ENCODE measurements at places on chromosomes 16 and 17.

DNA sequence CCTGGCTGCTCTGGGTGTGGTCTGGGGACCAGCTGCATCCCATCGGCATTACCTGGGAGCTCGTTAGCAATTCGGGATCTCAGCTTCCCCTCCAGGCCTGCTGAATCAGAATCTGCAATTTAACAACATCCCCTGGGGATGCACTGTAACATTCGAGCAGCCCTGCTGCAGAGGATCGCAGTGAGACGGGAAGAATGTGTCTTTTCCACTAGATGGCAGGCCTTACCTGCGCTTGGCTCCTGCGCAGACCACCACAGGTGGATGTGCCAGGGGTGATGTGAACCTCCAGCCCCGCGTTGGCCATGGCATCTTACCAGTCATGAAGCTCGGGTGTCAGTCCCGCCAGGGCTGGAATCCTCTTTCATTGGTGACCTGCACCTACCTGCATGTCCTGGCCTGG, 209.9 kb downstream of the PRKCB start:
- H3K27ac ChIP-seq, result no peak overlapping the region
- no peaks in the 10 kb centered on the region for H3K4me1 ChIP-seq
- H3K27me3 ChIP-seq, result no peaks in the 10 kb centered on the region
- no peaks in the 10 kb centered on the region for H3K36me3 ChIP-seq

- no peak overlapping the region for H3K4me3 ChIP-seq
- H3K4me1 ChIP-seq, result no peaks in the 10 kb centered on the region
- no peak overlapping the region for H3K27ac ChIP-seq
- no peaks in the 10 kb centered on the region for H3K36me3 ChIP-seq
Observed at GRCh38 chr16:17926866-17927399, 409.6 kb downstream of the NPIPA8 start.

DNA sequence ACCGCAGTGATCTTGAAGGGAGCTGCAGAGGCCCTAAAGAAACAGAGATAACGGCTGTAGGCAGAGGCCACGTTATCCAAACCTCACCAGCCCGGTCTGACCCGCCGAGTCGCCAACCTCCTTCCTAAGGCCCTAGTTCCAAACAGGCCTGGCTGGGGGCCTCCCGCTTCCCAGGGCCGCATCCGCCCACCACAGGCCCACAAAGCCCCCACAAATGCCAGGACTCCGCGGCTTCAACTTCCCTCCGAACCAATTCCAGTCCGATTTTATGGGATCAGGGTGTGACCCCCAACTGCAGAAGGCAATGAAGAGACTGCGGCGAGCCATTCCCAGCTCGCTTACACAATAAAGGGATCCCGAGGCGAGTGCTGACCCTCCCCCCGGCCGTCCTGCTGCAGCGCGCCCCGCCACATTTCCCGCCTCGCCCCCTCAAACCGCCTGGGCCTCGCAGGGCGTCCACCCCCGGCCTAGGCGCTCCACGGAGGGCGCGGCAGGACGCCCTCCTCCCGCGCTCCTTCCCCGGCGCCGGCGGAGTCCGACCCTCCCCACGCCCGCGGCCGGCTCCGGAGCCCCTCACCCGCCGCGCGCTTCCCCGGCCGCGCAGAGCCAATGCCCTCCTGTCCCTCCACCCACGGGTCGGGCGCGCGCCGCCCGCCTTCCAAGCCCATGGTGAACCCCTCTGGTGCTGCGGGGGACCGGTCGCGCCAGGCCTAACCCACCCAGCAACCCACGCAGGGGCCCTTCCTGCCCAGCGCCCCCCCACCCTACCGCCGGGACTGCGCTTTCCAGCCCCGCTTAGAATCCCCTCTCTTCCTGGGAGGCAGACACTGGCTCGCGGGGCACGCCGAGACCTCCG, 926 bp downstream of the MYH10 start:
- no peaks in the 10 kb centered on the region for H3K27me3 ChIP-seq
- H3K36me3 ChIP-seq, result no peaks in the 10 kb centered on the region
- peak; percentile 28 for DNase-seq
- peak overlapping the region; percentile 87 for H3K4me3 ChIP-seq

- H3K4me3 ChIP-seq, result no peak overlapping the region
- no peaks in the 10 kb centered on the region for H3K27me3 ChIP-seq
- peaks cover 59% of the 10 kb centered on the region for H3K4me1 ChIP-seq
- H3K36me3 ChIP-seq, result no peaks in the 10 kb centered on the region
Observed at GRCh38 chr16:87486713-87487247, 6.0 kb downstream of the ZCCHC14 start.

GRCh38 chr17:31830971-31831858, 27.8 kb downstream of the COPRS start:
- H3K36me3 ChIP-seq, result no peaks in the 10 kb centered on the region
- H3K4me3 ChIP-seq, result no peak overlapping the region
- no peak for DNase-seq

GRCh38 chr16:4293822-4294457, 21.1 kb upstream of the TFAP4 start:
- H3K4me3 ChIP-seq, result no peak overlapping the region
- peak; percentile 58 for DNase-seq
- no peak overlapping the region for H3K27ac ChIP-seq

DNA sequence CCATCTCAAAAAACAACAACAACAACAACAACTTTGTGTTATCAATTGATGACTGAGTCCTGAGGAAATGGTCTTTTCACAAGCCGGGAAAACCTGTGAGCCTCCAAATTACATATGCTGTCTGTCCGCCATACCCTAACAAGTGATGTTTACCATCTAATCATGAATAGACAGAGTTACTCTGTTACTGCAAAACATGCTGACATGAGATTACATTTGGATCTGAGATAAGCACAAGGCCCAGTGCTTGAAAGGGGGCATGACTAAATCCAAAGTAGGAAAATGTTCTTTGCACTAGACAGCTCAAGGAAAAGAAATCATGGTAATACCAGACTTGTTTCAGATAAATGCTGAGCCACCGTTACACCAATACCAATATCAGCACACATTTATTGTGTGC, 8.6 kb upstream of the ATXN1L start:
- H3K4me1 ChIP-seq, result no peaks in the 10 kb centered on the region
- no peak for DNase-seq
- no peaks in the 10 kb centered on the region for H3K36me3 ChIP-seq
- H3K27me3 ChIP-seq, result no peaks in the 10 kb centered on the region
- H3K27ac ChIP-seq, result no peak overlapping the region

GRCh38 chr16:6969594-6969993, 363.1 kb upstream of the RBFOX1 start:
- no peak overlapping the region for H3K4me3 ChIP-seq
- no peaks in the 10 kb centered on the region for H3K36me3 ChIP-seq
- H3K27ac ChIP-seq, result no peak overlapping the region
- H3K27me3 ChIP-seq, result no peaks in the 10 kb centered on the region

DNA sequence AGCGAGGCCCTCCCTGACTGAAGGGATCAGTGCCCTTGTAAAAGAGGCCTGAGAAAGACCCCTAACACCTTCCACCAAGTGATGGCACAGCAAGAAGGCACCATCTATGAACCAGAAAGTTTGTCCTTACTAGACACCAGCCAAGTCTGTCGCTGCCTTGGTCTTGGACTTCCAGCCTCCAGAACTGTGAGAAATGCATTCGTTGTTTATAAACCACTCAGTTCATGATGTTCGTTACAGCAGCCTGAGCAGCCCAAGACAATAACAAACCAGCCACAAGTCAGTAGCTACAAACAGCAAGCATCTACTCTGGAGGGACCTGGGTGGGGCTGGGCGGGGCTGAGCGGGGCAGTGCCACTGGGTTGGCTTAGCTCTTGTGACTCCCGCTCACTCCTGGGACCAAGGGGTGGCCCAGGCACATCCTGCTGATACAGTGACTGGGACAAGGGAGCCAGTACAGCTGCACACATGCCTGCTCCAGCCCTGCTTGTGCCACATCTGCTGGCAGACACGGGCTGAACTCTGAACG, 234.9 kb downstream of the IRF8 start:
- H3K36me3 ChIP-seq, result no peaks in the 10 kb centered on the region
- H3K4me3 ChIP-seq, result no peak overlapping the region
- H3K4me1 ChIP-seq, result no peaks in the 10 kb centered on the region
- H3K27me3 ChIP-seq, result no peaks in the 10 kb centered on the region
- no peak overlapping the region for H3K27ac ChIP-seq

DNA sequence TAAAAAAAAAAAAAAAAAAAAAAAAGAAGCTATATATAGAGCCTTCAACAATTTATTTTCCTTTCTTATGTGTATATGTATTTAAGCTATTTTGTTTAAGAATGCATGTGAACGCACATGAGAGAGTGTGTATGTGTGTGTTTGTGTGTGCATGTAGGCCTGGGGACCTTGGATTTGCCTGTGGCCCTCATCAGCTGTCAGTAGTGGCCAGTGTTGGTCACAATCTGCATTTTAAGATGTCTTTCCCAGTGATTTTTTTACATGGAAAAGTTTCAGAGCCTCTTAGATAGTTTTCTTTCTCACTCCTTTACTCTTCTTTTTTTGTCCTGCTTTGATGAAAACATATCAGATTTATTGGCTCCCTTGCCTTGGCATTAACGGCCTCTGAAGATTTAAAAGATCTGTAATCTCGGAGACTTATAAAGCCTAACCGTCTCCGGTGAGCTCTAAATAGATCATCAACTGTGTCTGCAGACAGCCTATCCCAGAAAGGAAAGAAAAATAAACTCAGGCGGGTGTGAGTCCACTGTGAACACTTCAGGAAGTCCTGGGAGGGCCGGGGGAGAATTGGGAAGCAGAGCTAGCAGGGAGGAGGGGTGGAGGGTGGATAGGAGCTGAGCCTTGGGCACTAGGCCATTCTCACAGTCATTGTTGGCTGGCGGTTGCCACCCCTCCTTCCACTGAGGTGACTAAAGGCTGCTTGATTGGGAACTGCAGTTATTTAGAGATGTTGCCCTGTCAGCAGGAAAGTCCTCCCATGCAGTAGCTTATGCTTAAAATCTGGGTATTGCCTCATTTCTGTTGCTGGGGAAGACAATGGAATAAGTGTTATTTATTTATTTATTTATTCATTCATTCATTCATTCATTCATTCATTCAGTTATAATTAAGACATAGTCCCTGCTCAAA, 86.8 kb downstream of the WWP2 start:
- no peaks in the 10 kb centered on the region for H3K36me3 ChIP-seq
- peak; percentile 79 for DNase-seq
- H3K4me1 ChIP-seq, result peaks cover 18% of the 10 kb centered on the region
- peak overlapping the region; percentile 86 for H3K27ac ChIP-seq
- H3K4me3 ChIP-seq, result no peak overlapping the region
- no peaks in the 10 kb centered on the region for H3K27me3 ChIP-seq

DNA sequence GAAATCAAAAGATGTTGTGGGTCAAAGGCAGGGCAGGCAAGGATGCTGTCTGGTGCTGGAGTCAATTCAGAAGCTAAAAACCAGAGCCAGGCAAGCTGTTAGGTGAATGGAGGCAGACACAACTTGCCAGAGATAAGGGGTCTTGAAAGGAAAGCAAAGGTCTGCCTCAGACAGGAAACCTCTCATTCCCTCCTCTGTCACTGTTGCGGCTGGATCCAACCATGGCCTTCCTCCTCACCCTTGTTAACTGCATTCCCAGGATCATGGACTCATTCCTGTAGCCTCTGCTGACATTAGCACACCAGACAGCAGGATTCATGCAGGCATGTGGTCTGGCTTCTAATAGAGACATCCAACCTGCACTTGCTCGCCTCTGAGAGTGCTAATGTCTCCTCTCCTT, 186.7 kb upstream of the HS3ST3A1 start:
- no peaks in the 10 kb centered on the region for H3K4me1 ChIP-seq
- H3K36me3 ChIP-seq, result no peaks in the 10 kb centered on the region
- H3K27ac ChIP-seq, result no peak overlapping the region
- DNase-seq, result no peak

- DNase-seq, result no peak
- H3K36me3 ChIP-seq, result no peaks in the 10 kb centered on the region
- no peak overlapping the region for H3K4me3 ChIP-seq
- H3K4me1 ChIP-seq, result peaks cover 24% of the 10 kb centered on the region
Observed at GRCh38 chr16:2985462-2985861, 5.2 kb upstream of the PKMYT1 start.

DNA sequence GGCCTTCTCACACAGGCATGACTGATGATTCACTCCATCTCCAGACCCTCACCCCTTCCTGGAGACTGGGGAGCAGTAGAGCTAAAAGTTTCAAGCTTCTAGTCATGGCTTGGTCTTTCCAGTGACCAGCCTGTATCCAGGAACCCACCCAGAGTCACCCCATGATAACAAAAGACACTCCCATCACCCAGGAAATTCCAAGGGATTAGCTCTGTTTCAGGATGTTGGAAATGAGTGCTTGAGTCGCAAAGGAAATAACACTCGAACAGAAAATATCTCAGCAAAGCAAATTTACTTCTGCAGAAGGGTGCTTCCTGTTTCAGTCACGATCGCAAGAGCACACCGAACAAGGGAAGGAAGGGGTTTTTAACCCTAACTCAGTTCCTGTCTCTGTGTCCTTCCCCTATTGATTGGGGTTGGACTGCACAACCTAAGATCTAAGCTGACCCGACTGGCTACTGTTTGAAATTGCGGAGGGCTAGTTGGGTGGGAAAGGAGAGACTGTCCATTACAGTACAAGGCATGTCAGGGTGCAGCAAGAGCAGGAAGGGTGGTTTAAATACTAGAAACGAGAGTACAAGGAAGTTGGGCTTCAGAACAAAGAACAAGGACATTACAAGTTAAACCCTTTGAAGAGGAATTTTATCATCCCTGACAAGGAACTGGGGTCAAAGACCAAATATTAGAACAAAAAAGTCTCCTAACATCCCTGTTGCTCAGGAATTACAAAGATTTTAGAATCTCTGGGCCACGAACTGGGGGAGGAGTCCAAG, 224.4 kb upstream of the CACNG5 start:
- H3K27ac ChIP-seq, result no peak overlapping the region
- no peaks in the 10 kb centered on the region for H3K36me3 ChIP-seq
- H3K4me3 ChIP-seq, result no peak overlapping the region
- H3K4me1 ChIP-seq, result no peaks in the 10 kb centered on the region

GRCh38 chr16:15948532-15949209, 745 bp upstream of the ABCC1 start:
- H3K27me3 ChIP-seq, result no peaks in the 10 kb centered on the region
- peak overlapping the region; percentile 62 for H3K4me3 ChIP-seq
- no peak for DNase-seq
- peaks cover 29% of the 10 kb centered on the region for H3K4me1 ChIP-seq
- H3K27ac ChIP-seq, result peak overlapping the region; percentile 91
- no peaks in the 10 kb centered on the region for H3K36me3 ChIP-seq

GRCh38 chr16:83733301-83733700, 74.5 kb upstream of the HSBP1 start:
- H3K27me3 ChIP-seq, result no peaks in the 10 kb centered on the region
- no peak overlapping the region for H3K27ac ChIP-seq
- no peak for DNase-seq

- no peaks in the 10 kb centered on the region for H3K36me3 ChIP-seq
- H3K4me1 ChIP-seq, result peaks cover 12% of the 10 kb centered on the region
- H3K4me3 ChIP-seq, result no peak overlapping the region
- DNase-seq, result no peak
- H3K27me3 ChIP-seq, result no peaks in the 10 kb centered on the region
Observed at GRCh38 chr16:57156351-57156703, 29.5 kb downstream of the PSME3IP1 start.

GRCh38 chr17:77324227-77324626, 183.5 kb downstream of the SEC14L1 start:
- DNase-seq, result no peak
- H3K4me1 ChIP-seq, result peaks cover 32% of the 10 kb centered on the region
- H3K4me3 ChIP-seq, result no peak overlapping the region
- H3K27ac ChIP-seq, result peak overlapping the region; percentile 77

DNA sequence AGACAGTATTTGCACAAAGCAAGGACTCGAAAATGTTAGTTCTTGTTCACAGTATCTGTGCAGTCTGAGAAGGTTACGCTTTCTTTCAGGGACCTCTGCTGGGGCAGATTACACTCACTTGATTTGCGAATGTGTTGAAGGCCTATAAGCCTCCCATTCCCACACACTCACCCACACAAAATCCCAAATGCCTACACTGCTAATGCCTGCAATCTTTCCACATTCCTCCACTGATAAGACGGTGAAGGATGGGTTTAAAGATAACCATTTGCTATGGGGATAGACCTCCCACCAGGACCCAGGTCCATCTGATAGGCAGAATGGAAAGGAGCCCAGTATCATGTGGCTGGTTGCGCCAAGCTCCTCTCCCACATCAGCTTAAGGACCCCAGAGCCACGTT, 394.9 kb upstream of the SALL1 start:
- no peaks in the 10 kb centered on the region for H3K4me1 ChIP-seq
- no peaks in the 10 kb centered on the region for H3K36me3 ChIP-seq
- no peak overlapping the region for H3K4me3 ChIP-seq

Data from testis (tissue), 5 donors.